ENCODE measurements at places on chromosomes 12 and 14.

DNA sequence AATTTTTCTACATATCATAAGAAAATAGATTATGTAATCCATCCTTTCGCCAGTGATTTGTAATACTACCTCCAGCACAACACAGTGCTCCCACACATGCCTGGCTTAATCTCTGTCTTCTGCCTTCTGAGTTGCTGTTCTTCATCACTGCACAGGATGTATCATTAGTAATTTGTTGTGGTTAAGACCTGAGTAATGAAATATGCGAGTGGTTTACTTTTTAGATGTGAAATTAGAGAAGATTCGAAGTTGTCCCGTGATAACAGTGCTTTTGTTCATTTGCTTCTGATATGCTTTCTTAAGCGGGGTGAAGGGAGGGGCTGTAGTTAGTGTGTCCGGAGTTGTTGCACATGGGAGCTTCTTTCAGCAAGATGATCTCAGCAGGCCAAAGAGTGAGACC, 18.1 kb downstream of the KRT85 start:
- no peak for DNase-seq

- DNase-seq = no peak
Measured at GRCh38 chr12:1226951-1227350, 235.9 kb downstream of the ERC1 start.

GRCh38 chr14:90388437-90388836, 8.4 kb upstream of the CALM1 start:
- no peak for DNase-seq

- no peak for DNase-seq
Measured at GRCh38 chr12:93156086-93156716, 221.5 kb upstream of the NUDT4 start.

GRCh38 chr12:116037941-116038837, 239.3 kb downstream of the MED13L start:
- DNase-seq = no peak

- DNase-seq = no peak
Measured at GRCh38 chr12:29638528-29638927, 141.0 kb upstream of the OVCH1 start.

- DNase-seq = no peak
Measured at GRCh38 chr12:89689306-89689705, 19.3 kb downstream of the ATP2B1 start.

DNA sequence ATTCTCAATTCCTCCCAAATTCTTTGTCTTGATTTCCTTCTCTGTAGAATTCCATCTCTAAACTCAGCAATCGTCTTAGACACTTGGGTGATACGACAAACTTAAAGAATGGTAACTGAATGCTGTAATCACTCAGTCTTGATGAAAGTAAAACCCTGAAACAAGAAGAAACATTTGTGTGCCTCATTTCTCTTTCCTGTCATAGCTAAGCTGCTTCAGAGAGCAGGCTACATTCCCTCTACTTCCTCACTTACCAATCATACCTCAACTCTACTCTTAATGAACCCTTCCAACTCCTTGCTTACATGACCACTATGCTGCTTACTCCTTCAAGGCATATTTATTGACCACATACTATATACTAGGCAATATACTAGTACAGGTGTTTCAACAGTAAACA, 8.3 kb downstream of the MAP4K5 start:
- DNase-seq = no peak

- DNase-seq = no peak
Measured at GRCh38 chr14:34212172-34212929, 249.7 kb downstream of the SPTSSA start.
